ENCODE measurements at places on chromosomes 5 and 9.

- DNase-seq, result no peak
These were observed 74.9 kb downstream of the SLC44A1 start for GRCh38 chr9:105319202-105319813.

- no peak for DNase-seq
These were observed 168.2 kb downstream of the ZDHHC21 start for GRCh38 chr9:14524873-14525515.

DNA sequence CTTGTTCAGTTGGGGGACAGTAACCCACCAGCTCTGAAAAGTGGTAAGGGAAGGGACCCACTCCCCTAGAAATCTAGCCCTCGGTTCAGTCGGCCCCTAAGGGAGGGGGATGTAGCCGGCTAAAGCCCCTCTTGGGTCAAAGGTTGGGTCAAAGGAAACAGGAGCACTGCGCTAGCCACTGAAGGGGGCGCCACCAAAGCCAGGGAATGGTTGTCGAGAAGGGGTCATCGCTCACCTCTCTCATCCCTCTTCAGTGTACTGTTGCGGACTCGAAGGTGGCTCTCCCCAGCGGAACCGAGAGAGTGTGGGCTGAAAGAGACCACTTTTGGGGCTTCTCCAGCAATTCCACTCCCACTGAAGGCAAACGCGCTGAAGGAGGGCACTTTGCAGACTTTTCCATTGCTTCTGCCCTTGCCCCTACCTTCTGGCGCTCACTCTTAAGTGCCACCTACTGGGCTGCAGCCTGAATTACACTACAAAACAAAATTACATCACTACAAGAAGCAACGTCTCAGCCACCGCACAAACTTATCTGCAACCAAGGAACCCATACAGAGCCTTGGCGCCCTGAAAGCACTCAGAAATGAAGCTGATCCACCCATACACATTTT is 396.9 kb downstream of the PDE4D start:
- DNase-seq, result peak; percentile 73

GRCh38 chr9:34526026-34526425 is 3.2 kb upstream of the ENHO start:
- DNase-seq, result no peak

- no peak for DNase-seq
These were observed 69.8 kb downstream of the ACO1 start for GRCh38 chr9:32454280-32454679.

DNA sequence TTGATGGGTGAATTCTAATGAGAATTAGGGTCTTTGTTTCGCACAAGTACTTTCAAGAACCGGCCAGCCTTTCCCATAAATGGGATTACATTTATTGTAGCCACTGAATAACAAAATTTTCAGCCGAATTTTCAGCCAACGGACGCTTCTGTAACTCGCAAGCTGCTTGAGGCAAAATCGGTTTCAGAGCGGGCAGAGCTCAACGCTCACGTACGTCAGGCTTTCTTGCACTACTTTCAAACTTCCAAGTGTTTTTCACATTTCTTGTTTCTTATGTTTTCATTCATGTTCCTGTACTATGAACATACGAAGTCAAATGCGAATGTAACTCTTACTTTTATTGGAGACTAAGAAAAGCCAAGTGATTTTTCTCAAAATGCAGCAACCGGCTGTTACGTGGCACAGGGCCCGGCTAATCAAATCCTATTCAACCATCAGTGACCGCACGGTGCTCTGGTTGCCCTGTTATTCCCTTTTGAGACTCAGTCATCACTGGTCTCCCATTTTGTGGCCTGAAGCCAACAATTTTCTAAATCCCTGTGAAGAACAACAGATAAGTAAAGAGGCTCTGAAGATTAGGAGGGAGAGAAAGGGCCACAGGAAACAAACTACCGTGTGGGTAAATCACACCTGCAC is 68.5 kb downstream of the SLC28A3 start:
- no peak for DNase-seq

DNA sequence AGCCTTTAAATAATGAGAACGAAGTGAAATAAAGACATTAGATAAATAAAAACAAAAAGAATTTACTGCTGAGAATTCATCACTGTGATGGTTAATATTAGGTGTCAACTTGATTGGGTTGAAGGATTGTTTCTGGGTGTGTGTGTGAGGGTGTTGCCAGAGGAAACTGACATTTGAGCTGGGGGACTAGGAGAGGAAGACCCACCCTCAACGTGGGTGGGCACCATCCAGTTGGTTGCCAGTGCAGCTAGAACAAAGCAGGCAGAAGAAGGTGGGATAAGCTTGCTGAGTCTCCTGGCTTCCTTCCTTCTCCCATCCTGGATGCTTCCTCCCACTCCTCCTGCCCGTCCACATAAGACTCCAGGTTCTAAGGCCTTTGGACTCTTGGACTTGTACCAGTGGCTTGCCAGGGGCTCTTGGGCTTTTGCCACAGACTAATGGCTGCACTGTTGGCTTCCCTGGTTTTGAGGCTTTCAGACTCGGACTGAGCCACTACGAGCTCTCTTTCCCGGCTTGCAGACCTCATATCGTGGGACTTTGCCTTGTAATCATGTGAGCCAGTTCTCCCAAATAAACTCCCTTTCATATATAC is 43.7 kb upstream of the ABL1 start:
- DNase-seq, result no peak

DNA sequence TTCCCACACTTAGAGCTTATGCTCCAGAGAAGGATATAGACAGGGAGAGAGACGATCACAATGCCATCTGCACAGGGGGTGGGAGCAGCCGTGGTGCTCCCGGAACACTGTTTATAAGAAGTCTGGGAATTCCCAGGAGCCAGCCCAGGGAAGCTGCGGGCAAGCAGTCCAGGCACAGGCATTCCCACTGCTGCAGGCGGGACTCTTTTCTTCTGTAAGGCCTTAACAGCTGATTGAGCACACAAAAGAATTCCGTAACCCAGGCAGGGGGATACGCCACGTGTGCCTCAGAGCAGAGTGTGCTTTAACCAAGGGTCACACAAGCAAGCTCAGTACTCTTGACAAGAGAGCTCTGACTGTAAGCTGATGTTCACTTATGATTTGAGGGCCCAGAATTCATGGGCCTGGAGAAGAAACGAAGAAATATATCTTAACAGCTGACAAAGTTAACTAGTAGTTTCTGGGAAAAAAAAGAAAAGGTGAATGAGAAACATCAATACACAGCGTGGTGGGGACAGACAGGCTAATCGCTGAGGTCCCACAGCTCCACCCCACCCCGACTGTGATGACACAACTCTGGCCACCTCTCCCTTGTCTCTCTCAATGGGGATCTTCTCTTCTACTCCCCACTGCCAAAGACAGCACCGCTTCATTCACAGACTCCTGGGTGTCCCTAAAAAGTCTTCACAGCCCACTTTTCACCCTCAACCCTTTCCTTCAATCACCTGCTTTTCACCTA is 85.9 kb upstream of the SIMC1 start:
- DNase-seq, result no peak

- no peak for DNase-seq
These were observed 12.3 kb downstream of the GNE start for GRCh38 chr9:36245906-36246305.

GRCh38 chr5:112156211-112156610 is 262.9 kb downstream of the EPB41L4A start:
- no peak for DNase-seq

GRCh38 chr5:11311272-11311671 is 550.2 kb upstream of the DAP start:
- no peak for DNase-seq

GRCh38 chr9:88567870-88568269 is 32.9 kb downstream of the NXNL2 start:
- DNase-seq, result no peak

DNA sequence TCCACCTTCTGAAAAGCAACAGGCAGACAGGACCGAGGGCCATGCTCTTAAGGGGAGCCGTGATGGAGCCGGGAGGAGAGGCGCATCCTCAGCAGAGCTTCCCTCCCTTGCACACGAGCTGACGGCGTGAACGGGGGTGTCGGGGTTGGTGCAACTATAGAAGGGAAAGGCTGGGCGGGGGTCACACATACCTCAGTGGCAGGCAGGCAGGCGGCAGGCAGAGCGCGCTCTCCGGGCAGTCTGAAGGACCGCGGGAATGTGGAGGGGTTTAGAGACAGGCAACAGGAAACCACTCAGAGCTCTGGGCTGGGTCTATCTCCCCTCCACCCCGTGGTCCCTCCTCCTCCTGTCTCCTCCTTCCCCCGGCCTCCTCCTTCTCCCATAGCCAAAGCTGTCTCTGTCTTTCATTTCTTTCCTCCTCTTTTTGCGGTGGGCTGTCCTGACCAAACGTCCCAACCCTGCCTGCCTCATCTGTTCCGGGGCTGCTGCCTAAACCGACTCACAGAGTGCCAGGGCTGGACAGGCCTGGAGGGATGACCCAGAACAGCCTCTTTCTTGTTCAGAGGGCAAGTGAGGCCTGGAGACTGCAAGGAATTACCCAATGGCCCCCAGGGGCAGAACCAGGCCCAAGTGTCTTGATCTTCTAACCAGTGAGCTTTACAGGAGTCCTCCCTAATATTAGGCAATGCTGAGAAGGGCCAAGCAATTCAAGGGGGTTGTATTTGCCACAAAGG is at the start of gene SPARC:
SPARC (minus strand) TSS at position 242 of the 734 bp plus-strand sequence. CDS start 10,727 bp downstream, outside the sequence.
- peak; percentile 73 for DNase-seq

- no peak for DNase-seq
These were observed 146.7 kb upstream of the EFNA5 start for GRCh38 chr5:107817436-107817835.

- DNase-seq, result no peak
These were observed 342.4 kb downstream of the FGF10 start for GRCh38 chr5:44046619-44047364.
